ENCODE measurements at places on chromosomes 4 and X. TPM values are rescaled to one million over a fixed set of nuclear protein-coding genes. Genes with fewer than 3 reads are reported as not detected.

Gene FAM156A
- total RNA-seq, result 14.5 TPM

Gene TEX13B
- total RNA-seq, result not detected

Gene SORCS2
- total RNA-seq, result 5.1 TPM

Gene ZDHHC15
- total RNA-seq, result not detected

Gene TEC
- total RNA-seq, result 1.3 TPM

Gene MAGEA11
- total RNA-seq, result not detected

Gene PCDH11X
- total RNA-seq, result not detected

Gene SPANXN4
- not detected for total RNA-seq

Gene ERCC6L
- 12.0 TPM for total RNA-seq

Gene P2RY4
- total RNA-seq, result not detected

Gene REELD1
- not detected for total RNA-seq

Gene RAB9B
- total RNA-seq, result 0.03 TPM

Gene CFP
- 0.88 TPM for total RNA-seq

Gene SPACA5
- not detected for total RNA-seq

Gene EBP
- total RNA-seq, result 145 TPM

Gene UGT2B11
- 0.11 TPM for total RNA-seq

Gene RS1
- not detected for total RNA-seq

Gene RPS6KA6
- total RNA-seq, result 6.1 TPM

Gene DIAPH2
- total RNA-seq, result 2.4 TPM

Gene C4orf50
- total RNA-seq, result not detected

Gene SMAD1
- 8.9 TPM for total RNA-seq

Gene DMP1
- total RNA-seq, result not detected

Gene PNMA5
- total RNA-seq, result not detected

Gene PRDM5
- total RNA-seq, result 4.9 TPM

Gene AREG
- 96.5 TPM for total RNA-seq

Gene DCLK2
- 10.4 TPM for total RNA-seq

Gene AFF1
- total RNA-seq, result 10.3 TPM

Gene SPON2
- total RNA-seq, result 0.20 TPM

Gene FGFBP2
- total RNA-seq, result not detected

Gene CCDC149
- 1.4 TPM for total RNA-seq

Gene DGKK
- not detected for total RNA-seq

Gene TLR8
- total RNA-seq, result not detected

Gene ATP11C
- 11.6 TPM for total RNA-seq

Gene S100G
- total RNA-seq, result not detected

Gene BEX3
- 252 TPM for total RNA-seq

Gene CLDN2
- total RNA-seq, result 9.9 TPM

Gene ARMCX1
- total RNA-seq, result 0.43 TPM

Gene MAGEA10
- 0.13 TPM for total RNA-seq

Gene ESX1
- total RNA-seq, result not detected

Gene RHOXF1
- total RNA-seq, result not detected

Gene PPEF2
- 0.46 TPM for total RNA-seq

Gene CBLL2
- total RNA-seq, result not detected

Gene FAM13A
- total RNA-seq, result 4.2 TPM

Gene RNF175
- not detected for total RNA-seq

Gene TEX13C
- total RNA-seq, result not detected

Gene AGTR2
- not detected for total RNA-seq

Gene GTPBP6
- total RNA-seq, result 57.8 TPM

Gene PLAC8
- total RNA-seq, result 0.66 TPM

Gene EMCN
- total RNA-seq, result not detected

Gene GATA1
- total RNA-seq, result not detected

Gene CLDN34
- not detected for total RNA-seq

Gene TMSB15C
- total RNA-seq, result 0.07 TPM

Gene GAGE1
- not detected for total RNA-seq

Gene PABPC1L2B
- not detected for total RNA-seq

All from A549 treated with RU486 at 1 μM for 4 hours (cell line).